ENCODE measurements at places on chromosomes 12 and 14. TPM values are rescaled to one million over a fixed set of nuclear protein-coding genes. Genes with fewer than 3 reads are reported as not detected.

The HOXC9 gene
- 1.9 TPM for total RNA-seq

The BDKRB2 gene
- 17.4 TPM for total RNA-seq

The GLI1 gene
- total RNA-seq = 0.88 TPM

DNA sequence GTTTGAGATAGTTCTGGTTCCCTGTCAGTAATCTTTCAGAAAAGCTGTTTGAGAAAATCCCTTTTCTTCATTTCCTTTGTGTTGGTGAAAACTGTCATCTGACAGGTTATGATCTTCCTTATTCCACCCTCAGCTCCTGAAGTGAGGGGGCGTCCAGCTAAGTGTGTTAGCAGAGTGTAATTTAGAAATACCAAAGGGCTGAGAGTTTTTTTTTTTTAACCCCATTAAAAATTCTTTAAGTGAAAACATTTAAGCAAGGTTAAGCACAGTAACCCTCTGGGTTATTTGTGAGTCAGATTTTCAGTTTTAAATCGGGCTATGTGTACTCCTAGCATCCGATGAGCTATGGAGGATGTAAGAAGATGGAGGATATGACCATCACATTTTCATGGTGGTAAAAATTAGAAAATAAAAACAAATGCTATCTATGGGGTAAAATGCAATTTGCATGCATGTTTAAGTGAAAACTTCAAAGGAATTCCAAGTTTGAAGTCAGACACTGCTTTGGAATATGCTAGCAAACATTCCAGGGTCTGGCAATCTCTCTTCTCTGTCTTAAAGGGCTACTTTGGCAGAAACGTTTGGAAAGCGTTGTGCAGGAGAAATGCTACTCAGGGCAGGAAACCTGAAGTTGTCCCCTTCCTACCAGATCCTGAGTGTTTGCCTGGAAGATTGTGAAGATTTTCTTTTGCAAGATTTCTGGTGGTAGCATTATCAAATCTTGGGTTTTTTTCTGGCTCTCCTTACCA, 197.0 kb upstream of the PRICKLE1 start:
- DNase-seq = no peak
- H3K36me3 ChIP-seq = no peaks in the 10 kb centered on the region
- no peaks in the 10 kb centered on the region for H3K27me3 ChIP-seq
- H3K4me3 ChIP-seq = no peak overlapping the region
- no peak overlapping the region for H3K27ac ChIP-seq
- no peaks in the 10 kb centered on the region for H3K4me1 ChIP-seq

GRCh38 chr12:38886064-38886463, 19.3 kb downstream of the CPNE8 start:
- H3K27ac ChIP-seq = no peak overlapping the region
- H3K36me3 ChIP-seq = no peaks in the 10 kb centered on the region
- H3K4me1 ChIP-seq = no peaks in the 10 kb centered on the region
- DNase-seq = no peak
- H3K4me3 ChIP-seq = no peak overlapping the region

DNA sequence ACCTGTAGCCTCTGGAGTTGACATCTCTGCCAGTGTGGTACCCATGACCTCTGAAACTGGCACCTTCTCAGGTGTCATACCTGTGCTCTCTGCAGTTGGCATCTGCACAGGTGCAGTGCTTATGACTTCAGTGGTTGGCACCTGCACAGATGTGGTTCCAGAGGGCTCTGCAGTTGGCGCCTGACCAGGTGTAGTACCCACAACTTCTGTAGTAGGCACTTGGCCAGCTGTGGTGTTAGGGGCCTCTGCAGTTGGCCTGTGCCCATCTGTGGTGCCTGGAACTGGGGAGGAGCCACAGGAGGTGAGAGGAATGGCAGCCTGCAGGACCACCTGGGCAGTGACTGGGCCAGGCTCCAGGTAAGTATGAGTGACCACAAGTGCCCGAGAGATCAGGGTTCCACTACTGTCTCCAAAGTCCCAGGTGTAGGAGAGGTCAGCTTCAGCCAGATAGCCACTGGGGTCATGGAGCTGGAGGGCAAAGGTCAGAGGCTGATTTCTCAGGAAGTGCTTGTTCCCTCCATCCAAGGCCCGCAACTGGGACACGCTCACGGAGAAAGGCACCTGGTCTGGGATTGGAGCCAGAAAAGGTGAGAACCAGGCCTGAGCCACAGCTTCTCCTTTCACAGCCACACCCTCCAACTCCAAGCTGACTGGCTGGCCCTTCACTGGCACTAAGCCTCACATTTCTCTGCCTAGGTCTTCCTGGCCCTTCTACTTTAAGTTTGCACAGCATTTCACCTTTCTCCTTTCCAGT, 8.6 kb downstream of the PMEL start:
- DNase-seq = peak; percentile 63
- no peak overlapping the region for H3K4me3 ChIP-seq
- H3K4me1 ChIP-seq = peaks cover 10% of the 10 kb centered on the region
- H3K36me3 ChIP-seq = no peaks in the 10 kb centered on the region
- H3K27ac ChIP-seq = peak overlapping the region; percentile 31

GRCh38 chr12:47736877-47737676, 11.8 kb upstream of the ENDOU start:
- DNase-seq = no peak
- H3K27me3 ChIP-seq = no peaks in the 10 kb centered on the region
- H3K4me3 ChIP-seq = no peak overlapping the region
- no peaks in the 10 kb centered on the region for H3K36me3 ChIP-seq

DNA sequence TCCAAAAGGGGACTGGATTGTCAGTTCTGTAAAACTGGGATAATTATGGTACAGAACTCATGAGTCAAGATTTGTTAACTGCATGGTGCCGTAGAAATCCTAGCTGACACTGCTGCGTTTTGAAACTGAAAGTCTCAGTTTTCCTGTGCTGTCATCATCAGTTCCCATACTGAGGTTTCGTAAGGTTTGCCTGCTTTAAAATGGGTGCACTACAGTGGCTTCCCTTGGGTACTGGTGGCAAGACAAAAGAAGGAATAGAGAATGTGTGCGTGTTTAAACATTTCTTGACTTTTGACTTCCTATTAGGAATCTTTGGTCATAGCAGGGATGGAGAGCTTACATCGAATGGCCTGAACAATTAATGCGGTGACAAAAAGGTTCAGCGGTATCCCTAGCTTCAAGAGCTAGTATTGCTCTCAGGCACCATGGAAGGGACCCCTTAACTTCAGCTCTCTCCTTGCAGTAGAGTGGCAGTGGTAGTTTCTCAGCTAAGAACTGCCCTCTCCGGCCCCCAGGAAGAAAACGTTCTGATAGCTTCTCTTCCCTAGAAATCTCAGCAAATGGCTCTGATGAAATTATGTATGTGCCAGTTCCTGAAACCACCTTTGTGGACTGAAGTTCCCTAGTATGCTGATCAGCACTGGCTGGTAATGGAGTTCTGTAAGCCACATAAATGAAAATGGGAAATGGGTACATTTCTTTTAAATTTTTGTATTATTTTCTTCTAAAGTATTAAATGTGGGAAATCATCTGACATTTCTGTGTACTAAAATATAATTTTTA, 28.9 kb downstream of the ANO6 start:
- H3K27ac ChIP-seq = no peak overlapping the region
- no peaks in the 10 kb centered on the region for H3K4me1 ChIP-seq
- no peaks in the 10 kb centered on the region for H3K27me3 ChIP-seq
- no peak for DNase-seq
- H3K36me3 ChIP-seq = no peaks in the 10 kb centered on the region
